ENCODE measurements at places on chromosomes 3 and 15.

DNA sequence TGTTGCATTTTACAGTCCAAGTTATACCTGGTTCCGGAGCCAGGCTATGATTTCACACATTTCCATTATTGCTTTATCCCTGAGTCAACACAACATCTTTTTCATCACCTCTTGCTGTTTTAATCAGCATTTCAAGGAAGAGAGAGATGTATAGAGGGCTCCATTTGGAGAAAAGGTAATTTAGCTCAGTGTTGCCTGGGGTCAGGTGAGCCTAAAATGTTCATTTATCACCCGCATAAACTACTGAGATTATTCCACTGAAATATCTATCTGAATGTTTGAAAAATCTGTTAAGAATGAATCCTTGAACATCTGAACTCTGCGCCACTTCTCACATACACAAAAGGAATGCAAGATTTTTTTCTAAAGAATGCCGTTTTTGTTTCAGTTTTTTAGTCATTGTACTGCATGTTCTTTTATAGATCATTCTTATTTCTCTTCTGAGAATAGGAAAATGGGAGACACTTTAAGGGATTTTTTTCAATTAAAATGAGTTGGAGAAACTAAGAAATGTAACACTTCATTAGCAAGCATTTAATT, 51.5 kb upstream of the AGTR1 start:
- no peak for DNase-seq

DNA sequence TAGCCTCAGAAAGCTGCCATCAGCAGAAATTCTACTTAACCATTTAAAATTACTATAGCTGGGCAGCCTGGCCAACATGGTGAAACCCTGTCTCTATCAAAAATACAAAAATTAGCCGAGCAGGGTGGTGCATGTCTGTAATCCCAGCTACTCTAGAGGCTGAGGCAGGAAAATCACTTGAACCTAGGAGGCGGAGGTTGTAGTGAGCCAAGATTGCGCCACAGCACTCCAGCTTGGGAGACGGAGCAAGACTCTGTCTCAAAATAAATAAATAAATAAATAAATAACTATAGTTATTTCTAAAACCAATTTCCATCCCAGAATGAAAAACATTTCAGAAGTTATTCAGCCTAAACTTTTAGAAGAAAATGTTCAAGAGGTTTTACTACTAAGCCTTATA, 25.1 kb downstream of the LRRFIP2 start:
- no peak for DNase-seq

DNA sequence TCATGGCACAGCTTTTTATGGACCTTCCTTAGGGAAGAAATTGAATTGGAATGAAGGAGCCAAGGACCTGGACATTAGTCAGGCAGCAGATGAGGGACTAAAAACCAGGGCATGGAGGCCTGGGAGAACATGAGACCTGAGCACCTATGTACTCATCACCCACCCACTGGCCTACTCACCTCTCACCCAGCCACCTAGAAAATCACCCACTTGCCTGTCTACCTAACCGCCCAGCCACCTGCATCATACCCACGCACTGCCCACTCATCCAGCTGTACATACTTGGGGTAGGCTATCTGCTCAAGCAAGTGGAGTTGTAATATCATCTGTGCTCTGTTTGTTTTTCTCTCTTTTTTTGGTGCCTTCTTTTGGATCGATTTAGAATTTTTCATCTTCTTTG, 65.3 kb upstream of the SLCO2A1 start:
- DNase-seq = no peak

DNA sequence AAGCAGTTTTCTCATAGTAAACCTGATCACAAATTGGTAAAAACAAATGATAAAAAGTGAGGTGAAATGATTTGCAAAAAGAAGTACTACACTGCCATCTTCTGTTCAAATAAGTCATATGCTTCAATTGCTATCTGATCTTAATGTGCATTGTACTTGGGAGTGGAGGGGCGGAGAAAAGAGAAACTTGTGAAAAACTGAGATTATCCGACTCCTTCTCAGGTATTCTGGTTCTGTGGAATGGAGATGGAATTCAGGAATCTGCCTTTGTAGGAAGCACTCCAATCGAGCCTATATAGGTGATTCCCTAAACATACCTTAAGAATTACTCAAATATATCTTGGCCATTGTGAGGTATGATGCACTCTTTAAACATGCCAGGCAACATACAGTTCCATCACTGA, 180.6 kb downstream of the CHL1 start:
- no peak for DNase-seq

- no peak for DNase-seq
Observed at GRCh38 chr3:189652042-189652441, 20.9 kb downstream of the TP63 start.

DNA sequence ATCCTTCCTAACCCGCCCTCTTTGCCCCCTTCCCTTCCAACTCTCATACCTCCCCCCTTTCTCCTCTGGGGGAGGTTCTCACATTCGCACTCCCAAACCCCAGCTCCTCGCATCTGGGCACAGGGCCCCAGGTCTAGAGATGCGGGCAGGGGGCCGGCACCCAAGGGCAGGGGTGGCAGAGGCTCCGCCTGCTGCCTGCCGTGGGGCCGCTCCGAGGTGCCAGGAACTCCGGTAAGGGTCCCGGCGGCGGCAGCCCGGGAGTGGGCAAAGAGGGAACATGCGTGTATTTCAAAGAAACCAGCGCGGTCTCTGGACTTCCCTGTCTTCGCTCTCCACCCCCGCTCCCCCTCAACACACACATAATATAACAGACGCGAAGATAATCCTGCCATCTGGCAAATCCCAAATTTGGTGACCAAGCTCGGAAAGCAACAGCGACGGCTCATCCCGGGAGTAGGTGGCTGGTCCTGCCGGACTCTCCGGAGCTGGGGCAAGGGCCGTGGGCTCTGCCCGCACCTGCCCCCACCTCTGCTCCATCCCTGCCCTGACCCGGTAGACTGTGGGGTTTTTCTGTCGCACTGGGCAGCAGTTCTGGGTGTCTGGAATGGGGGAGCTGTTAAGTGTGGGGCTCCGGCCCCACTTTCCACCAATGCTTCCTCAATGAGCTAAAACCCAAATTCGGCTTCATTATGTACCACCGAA, 31.0 kb downstream of the NR2F2 start:
- no peak for DNase-seq

DNA sequence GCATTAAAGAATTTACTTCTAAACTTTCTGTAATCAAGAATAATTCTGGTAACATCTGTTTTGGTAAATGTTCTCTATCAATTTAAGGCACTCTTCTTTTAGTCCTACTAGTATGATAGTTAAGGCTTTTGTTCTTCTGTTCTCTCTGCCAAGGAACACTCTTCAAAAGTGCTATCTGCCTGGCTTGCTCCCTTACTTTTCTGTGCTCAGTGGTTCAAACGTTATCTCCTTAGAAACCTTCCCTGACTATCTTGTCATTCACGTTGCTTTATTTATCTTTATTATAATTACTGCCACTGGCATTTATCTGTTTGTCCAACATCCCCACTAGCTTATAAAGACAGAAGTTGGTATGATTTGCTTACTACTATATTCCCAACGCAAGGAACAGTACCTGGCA, 59.2 kb downstream of the RFX7 start:
- no peak for DNase-seq

GRCh38 chr3:45741247-45741646, 52.1 kb downstream of the SACM1L start:
- DNase-seq = no peak

- DNase-seq = no peak
Observed at GRCh38 chr15:78625606-78626280, 4.9 kb upstream of the CHRNA3 start.

DNA sequence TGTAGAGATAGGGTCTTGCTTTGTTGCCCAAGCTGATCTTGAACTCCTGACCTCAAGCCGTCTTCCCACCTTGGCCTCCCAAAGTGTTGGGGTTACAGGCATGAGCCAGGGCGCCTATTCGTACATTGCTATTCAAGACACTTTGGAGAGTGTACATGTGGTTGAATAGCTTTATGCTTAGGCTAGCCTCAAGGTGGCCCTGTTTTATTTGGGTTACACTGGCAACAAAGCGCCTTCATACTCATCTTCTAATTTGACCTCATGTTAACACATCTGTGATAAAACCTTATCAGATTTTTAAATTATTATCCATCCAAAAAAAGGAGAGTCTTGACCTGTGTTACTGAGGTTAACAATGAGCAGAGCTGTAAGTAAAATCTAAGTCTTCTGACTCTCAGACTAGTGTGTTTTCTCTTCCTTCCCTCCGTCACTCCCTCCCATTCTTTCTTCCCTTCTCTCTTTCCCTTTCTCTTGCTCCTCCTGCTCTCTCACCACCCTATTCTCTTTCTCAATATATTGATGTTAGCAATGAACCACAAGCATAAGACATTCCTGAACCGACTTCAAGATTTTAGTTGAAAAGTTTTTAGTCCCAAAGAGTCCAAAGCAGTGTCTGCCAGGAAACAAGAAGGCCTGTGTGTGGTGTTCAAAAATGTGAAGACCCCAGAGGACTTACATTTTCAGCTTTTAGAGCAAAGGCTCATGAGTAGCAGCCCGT, 603.7 kb upstream of the CFAP20DC start:
- DNase-seq = no peak

DNA sequence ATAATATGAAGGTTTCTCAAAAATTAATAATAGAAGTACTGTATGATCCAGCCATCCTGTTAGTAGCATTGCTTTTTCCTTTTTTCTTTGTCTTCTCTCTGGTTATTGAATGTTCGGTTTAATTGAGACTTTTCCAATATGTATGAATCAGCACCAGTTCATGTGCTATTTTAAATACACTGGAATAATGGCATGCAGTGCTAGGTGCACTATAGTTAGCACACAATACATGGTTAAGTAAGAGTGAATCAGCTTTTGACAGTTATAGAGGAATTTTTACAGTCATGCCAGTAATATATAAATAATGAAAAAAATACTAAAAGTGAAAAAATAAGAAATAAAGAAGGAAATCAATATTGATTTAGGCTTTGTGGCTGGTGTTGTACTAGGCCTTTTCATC, 113.8 kb upstream of the STRIT1 start:
- no peak for DNase-seq

GRCh38 chr3:55570271-55570711, 83.2 kb upstream of the WNT5A start:
- no peak for DNase-seq

- no peak for DNase-seq
Observed at GRCh38 chr15:69167218-69167846, 6.9 kb downstream of the GLCE start.

DNA sequence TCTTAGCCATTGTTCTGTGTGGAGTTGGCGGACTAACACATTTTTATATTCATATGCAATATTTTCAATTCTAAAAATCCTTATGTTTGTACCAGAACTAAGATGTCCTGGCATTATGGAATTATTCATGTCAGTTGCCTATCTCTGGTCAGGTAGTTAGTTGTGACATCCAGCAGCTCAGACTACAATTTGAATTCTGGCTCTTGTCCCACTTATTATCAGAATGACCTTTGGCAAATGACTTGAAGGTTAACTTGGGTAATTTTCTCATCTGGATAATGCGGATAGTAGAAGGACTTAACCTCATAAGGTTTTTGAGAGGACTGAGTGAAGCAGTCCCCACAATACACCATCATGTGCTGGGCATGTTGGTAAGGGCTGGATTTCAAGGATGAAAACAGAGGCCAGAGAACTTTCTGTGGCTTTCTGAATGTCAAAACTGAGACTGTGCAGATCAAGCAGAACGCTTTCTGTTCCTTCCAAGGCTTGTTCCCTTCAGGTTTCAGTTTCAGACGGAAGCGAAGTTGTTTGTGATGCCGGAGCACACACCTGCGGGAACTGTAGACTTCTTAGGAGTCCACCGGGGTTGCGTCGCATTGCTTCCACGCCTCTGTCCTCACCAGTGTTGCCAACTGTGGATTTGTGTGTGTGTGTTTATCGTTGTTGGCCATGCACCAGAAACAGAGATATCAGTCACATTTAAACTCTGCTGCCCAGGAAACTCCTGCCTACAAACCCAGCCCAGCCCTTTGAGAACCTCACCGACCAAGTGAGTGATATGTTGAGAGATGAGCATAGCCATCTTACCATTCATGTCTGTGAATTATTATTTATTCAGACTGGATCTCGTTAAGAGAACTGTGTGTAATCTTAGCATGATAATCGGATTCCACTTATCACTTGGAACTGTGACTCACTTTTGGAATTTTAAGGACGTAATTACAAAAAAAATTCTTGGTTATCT, 76.0 kb downstream of the PTPRG start:
- DNase-seq = no peak

GRCh38 chr3:184791171-184791570, 20.8 kb upstream of the VPS8 start:
- DNase-seq = no peak

- no peak for DNase-seq
Observed at GRCh38 chr3:98027085-98027446, 8.0 kb downstream of the GABRR3 start.

DNA sequence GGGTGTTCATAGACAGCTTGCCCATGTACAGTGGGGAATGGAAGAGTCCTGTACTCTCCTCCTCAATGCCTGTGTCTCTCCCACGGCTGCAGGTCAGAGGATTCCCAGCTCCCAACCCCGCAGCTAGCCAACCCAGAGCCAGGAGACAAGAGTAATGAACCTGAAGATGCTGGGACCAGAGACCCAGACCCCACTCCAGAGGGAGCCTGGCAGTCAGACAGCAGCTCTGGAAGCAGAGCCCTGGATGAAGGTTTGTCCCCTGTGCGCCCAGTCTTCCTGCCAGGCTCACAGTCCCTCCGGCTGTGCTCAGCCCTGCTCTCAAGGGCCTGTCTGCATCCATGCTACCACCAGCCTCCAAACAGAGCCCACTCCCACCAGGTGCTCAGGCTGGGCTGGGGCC, 29.5 kb downstream of the EFCC1 start:
- no peak for DNase-seq

GRCh38 chr3:183298701-183299153, 45.7 kb downstream of the B3GNT5 start:
- no peak for DNase-seq

DNA sequence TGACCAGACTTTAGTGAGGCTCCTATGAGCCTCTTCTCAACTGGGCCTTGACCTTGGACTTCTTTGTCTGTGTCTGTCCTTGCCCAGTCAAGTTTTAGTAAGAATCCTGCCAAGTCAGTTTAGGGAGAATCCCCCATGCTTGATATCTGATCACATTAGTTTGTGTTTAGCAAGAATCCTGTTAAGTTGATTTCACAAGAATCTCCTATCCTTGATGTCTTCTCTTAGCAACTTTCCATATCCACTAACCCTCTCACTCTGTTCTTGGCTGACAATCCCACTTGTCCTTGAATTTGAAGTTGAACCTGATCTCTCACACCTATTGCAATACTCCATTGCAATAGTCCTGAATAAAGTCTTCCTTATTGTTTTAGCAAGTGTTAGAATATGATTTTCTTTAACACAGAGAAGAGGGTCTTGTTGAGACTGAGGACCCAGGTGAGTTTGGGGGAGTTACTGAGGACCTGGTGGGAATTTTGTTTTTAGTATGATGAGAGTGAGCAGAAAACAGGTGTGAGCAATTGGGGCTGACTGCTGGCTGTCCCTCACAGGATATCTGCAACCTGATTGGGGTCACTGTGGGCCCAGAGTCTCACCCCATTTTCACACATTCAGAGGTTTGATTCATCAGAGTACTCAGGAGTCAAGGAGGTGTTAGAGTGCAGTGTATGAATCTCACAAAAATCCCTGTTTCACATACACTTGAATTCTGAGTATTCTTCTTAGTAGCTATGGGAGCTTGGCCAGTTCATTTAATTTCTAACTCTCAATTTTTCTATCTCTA, 39.9 kb upstream of the TNFAIP8L3 start:
- no peak for DNase-seq

- no peak for DNase-seq
Observed at GRCh38 chr3:194632809-194633348, 340 bp downstream of the TMEM44 start.

GRCh38 chr3:146189519-146190173, 28.7 kb upstream of the PLOD2 start:
- DNase-seq = no peak

Measured in effector CD8-positive, alpha-beta T cell (primary cell).